Thoracic aorta (tissue), 2 donors: ENCODE measurements at places on chromosomes 11 and 22. TPM values are rescaled to one million over a fixed set of nuclear protein-coding genes. Genes with fewer than 3 reads are reported as not detected.

GRCh38 chr22:28283068-28283654, 364.1 kb upstream of the PITPNB start:
- no peak for DNase-seq

DNA sequence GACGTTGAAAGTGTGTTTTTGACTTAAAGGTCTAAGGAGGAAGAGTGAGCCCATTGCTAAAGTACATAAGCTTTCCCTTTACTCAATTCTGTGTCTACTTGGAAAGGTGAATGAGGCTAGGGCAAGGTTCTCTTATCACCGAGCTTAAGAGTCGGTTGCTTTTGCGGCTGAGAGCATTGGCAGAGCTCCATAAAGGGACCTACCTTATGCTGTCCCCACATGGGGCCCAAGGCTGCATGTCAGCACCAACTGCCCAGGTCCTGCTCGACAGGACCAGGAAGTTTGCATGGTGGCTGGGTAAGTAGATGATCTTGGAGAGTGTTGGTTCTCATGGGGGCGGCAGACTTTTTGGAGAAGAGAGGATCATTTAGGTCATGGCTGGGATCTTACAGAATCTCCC, 91.2 kb downstream of the ZBTB16 start:
- no peak for DNase-seq

GRCh38 chr11:34924714-34925113, 8.3 kb downstream of the PDHX start:
- DNase-seq = no peak

- DNase-seq = no peak
Observed at GRCh38 chr11:60870276-60870675, 2.9 kb downstream of the ZP1 start.

DNA sequence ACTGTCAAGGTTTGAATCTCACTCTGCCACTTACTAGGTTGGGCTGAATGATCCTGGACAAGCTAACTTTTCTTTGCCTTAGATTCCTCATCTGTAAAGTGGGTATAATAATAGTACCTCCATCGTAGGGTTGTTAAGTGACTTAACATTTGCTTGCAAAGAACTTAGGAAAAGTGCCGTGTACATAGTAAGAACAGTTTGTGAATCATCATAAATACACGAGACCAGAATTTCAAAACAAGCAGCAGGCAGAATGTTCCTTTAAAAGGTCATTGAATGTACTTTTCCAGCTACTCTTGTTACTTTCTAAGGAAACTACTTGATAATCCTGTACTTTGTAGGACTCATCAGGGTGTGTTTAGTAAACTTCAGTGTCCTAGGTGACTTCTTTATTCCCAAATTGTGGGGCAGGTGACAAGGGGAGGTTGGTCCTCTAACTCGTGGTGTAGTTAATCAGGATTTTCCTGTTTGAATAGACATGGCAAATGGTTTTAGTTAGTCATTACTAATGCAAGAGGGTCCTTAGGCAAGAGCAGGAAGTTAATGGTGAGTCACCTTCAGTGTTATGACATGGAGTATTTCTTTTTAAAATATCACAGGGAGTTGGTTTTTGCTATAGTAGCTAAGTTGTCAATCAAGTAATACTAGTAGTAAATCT, 67.9 kb downstream of the YAP1 start:
- DNase-seq = no peak

DNA sequence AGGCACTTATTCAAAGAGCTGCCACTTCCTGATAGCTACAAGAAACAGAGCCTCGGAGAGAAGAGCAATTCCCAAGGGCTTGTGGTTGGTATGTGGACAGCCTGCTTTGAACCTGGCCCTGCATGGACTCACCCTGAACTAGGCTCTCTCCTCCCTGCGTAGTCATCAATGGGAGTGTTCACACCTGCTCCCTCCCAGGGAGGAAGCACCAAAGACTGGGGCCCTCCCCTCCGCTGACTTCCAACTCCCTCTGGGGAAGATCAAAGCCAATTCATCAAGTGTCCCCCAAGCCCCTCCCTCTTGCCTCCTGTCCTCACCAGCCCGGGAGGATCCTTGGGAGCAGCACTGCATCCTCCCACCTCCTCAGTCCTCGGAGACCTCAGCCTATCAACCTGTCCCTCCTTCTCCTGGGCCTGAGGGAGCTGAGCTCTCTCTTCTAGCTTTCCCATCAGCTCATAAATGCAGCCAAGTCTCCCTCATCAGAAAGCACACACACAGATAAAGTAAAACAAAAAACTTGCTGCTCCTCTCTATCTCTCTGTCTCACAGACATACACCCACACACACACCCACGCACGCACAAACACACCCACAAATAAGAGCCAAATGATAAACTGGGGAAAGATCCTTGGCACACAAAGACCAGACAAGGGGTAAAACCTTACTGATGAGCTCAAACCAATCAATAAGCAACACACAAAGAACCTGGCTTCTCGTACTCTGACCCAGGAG, 3.3 kb downstream of the A4GALT start:
- no peak for DNase-seq

- no peak for DNase-seq
Observed at GRCh38 chr11:125168918-125169456, 4.4 kb downstream of the PKNOX2 start.

- DNase-seq = no peak
Observed at GRCh38 chr11:27213232-27213660, 149.8 kb downstream of the CCDC34 start.

GRCh38 chr11:5279471-5280090, 9.8 kb upstream of the HBE1 start:
- DNase-seq = no peak

DNA sequence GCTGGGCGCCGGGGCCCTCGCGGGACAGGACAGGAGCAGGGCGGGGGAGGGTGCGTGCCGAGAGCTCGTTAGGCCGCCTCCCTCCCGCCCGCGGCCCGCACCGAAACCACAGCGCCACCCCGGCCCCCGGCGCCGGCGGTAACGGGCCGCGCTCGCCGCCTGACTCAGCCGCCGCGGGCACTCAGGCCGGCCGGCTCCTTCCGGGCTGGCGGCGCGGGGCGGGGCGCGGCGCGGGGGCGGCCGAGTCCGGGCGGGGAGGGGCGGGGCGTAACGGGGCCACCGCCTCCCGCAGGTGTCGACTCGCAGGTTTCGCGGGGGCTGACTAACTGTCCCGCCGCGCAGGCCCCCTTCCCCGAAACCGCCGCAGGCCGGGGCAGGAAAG, at the start of gene AP5B1:
Gene AP5B1, minus strand, starts transcription at position 207 of the 382 bp plus-strand sequence. CDS start 385 bp downstream, outside the sequence.
- DNase-seq = no peak

GRCh38 chr11:67165623-67166022, 46.6 kb downstream of the KDM2A start:
- no peak for DNase-seq

GRCh38 chr11:60788401-60789125, 3.4 kb downstream of the MS4A10 start:
- no peak for DNase-seq

DNA sequence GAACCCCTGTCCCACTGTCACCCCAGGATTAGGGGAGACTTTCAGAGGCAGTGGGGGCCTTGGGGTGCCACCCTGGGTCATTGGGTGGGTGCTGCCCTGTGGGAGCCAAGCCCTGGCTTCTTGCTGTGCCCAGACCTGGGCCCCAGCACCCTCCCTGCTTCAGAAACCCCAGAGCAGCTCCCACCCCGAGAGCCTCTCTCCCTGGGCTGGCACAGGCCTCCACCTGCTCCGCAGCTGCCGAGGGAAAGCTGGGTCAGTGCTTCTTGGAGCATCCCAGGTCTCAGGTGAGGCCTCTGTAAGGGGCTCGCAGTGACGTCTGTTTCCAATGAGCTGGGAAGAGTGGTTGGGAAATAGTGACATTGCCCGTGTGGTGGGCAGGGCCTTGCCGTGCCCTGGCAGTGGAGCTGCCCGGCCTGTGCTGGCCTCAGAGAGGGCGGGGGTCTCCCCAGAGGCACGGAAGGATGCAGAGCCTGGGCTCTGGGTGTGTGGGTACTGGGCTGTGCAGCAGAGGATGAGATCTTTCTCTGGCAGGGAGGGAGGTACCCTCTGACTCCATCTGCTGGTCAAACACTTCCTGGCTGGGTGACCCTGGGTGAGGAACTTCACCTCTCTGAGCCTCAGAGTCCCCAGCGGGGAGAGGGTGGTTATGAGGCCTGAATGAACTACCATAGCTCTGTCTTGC, 23.0 kb downstream of the C22orf23 start:
- DNase-seq = no peak

GRCh38 chr11:127640561-127641451, 640.2 kb upstream of the KIRREL3 start:
- DNase-seq = no peak

DNA sequence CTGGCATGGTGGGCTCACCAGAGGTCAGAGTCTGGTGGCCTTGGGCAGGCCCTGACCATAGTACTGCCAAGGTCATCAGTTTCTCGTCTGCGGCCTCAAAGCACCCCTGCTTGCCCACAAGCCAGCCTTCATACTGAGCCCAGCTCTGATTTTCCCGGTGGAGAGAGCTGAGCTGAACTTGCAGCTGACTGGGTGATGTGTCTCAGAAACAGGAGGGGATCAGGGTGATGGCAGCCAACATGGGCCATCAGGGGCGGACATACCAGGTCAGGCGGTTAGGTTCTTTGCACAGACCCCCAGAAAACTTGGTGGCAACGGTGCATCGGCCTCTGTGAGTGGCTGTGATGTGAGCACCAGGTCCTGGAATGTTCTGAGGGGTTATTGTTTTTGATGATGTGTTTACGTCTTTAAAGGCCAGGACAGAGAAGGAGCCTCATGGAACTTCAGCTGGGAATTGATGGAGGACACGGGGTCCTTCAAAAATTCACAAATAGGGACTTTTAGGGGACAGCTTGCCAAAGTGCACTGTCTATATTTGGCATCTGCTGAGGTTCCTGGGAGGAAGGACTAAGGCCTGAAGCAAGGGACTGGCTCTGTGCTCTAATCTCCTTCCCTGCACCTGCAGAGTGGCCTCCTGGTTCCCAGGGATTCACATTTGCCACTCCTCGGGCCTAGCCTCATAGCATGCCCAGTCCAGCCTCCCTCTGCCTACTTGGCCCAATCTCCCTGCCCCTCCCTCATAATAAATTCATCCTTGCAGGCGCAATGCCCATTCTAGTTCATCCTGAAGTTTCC, 131.2 kb downstream of the OSBP2 start:
- no peak for DNase-seq

GRCh38 chr11:112656772-112657428, 304.3 kb upstream of the NCAM1 start:
- no peak for DNase-seq

GRCh38 chr11:36002196-36002595, 58.3 kb downstream of the LDLRAD3 start:
- DNase-seq = no peak

DNA sequence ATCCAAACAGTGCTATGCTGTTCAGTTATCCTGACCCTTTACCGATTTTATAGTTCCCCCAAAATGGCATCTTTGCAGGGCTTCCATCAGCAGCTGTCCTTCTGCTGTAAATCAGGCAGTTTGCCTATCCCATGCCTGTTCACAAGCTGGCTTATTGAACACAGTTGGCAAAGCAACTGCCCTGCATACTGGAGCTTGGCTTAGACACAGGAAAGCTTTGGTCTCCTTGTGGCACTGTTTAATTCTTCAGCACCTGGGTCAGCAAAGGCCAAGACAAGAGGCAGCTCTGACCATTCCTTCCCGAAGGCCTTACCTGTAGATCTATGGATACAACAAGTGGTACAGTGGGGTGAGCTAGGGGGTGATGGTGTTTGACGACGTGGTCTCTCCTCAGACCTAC, 32.2 kb downstream of the TSPAN18 start:
- no peak for DNase-seq

GRCh38 chr22:44782363-44782963, 30.1 kb downstream of the ARHGAP8 start:
- no peak for DNase-seq

DNA sequence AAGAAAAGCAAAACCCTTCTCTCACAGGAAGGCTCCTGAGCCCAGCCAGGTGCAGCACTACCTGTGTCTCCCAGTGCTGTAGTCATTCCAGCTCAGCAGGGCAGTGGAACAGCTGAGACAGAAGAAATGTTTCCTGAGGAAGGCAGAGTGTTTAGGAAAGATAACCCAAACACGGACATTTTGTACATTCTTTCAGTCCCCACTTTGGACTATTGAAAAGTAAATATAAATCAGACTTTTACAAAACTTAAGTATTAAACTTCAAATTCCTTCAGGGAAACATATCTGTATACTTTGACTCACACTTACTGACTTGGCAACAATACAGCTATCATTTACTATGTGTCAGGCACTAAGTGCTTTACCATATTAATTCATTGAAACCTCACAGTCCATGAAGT, 40.4 kb downstream of the RRAS2 start:
- no peak for DNase-seq

- DNase-seq = no peak
Observed at GRCh38 chr11:30016588-30017363, at the start of gene KCNA4. Gene KCNA4 (minus strand): TSS chr11:30017030. CDS start chr11:30012678, 4,352 bp downstream.

GRCh38 chr11:70146299-70146698, 56.8 kb upstream of the FADD start:
- no peak for DNase-seq

DNA sequence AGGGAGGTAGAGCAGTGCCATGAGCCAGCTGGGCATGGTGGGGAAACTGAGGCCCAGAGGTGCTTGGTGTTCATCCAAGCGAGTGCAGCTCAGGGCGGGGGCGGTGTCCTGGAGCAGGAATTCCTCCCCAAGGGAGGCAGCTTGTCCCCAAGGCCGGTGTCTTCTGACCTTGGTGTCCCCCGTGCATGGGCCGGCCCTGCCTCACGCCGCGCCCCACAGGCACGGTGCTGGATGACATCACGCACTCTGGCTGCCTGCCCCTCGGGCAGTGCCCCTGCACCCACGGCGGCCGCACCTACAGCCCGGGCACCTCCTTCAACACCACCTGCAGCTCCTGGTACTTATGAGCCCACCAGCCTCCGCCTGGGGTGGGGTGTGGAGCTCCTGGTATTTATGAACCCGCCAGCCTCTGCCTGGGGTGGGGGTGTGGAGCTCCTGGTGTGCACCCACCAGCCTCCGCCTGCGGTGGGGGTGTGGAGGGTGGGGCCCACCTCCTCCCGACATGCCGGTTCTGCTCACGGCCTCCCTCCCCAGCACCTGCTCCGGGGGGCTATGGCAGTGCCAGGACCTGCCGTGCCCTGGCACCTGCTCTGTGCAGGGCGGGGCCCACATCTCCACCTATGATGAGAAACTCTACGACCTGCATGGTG, 6.7 kb downstream of the MUC5B start:
- no peak for DNase-seq

- DNase-seq = peak; percentile 52
Observed at GRCh38 chr22:25362215-25362882, 142.9 kb downstream of the CRYBB2 start.

- no peak for DNase-seq
Observed at GRCh38 chr22:25802018-25802417, 60.0 kb downstream of the MYO18B start.

Gene A4GALT
- total RNA-seq = 68.4 TPM

Gene FAM180B
- total RNA-seq = 3.4 TPM

Gene ALDH3B2
- total RNA-seq = not detected

Gene VEGFB
- total RNA-seq = 81.8 TPM

Gene OTUB1
- 85.6 TPM for total RNA-seq

Gene CHRM1
- total RNA-seq = not detected

Gene PIM3
- 112 TPM for total RNA-seq

Gene PATE2
- 0.35 TPM for total RNA-seq

Gene NUP160
- total RNA-seq = 22.2 TPM

Gene MIOX
- total RNA-seq = not detected

Gene RASD2
- 18.8 TPM for total RNA-seq

Gene WNT11
- 35.1 TPM for total RNA-seq

Gene SAA4
- not detected for total RNA-seq

Gene FDX1
- total RNA-seq = 16.9 TPM
